ENCODE measurements at places on chromosomes 16 and 17. TPM values are rescaled to one million over a fixed set of nuclear protein-coding genes. Genes with fewer than 3 reads are reported as not detected.

DNA sequence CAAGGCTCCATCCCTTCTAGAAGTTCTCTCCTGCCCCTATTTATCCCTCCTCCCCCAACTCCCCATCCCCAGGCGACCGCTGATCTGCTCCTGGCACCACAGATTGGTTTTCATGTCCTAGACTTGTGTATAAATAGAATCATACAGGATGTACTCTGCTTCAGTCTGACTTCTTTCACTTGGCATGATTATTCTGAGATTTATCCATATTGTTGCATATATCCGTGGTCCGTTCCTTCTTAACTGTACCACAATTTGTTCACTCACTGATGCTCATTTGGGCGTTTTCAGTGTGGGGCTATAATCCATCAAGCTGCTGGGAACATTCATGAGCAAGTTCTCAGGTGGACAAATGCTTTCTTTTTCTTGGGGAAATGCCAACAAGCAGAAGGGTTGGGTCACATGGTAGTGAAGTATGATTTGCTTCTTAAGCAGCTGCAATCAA is 23.9 kb downstream of the PITPNM3 start:
- DNase-seq: no peak

DNA sequence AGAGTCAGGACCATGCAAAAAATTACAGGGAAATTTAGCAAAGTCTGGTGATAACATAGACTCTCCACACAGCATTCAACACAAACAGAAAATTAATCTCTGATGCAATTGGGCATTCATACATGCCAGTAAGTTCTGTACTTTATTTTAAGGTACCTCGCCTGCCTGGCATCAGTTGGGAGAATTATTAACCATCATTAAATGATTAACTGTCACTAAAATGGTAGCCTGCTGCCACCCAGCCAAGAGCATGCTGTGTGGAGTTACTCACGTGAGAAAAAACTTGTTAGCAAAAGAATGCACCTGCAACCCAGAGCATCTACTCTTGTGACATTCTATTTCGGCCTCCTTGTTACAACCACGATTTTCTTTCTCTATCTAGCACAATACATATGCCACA is 117.2 kb downstream of the GRIN2A start:
- DNase-seq: no peak

GRCh38 chr17:9018726-9019125 is 2.6 kb upstream of the NTN1 start:
- no peak for DNase-seq

DNA sequence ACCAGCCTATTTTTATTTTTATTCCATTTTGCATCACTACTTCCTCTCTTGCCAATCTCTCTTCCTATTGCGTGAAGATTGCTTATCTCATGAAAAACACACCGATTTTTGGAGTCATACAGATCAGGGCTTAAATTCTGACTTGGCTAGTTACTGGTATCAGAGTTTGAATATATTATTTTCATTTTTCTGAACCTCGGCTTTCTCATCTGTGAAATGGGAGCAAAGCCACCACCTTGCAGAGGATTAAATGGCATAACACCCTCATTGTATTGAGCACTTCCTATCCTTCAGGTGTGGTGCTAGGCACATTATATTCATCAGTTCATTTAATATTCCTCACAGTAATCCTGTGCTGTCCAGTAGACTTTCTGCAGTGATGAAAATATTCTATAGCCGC is 208.8 kb downstream of the HAPSTR1 start:
- DNase-seq: no peak

GRCh38 chr16:67327743-67328142 is 1.1 kb downstream of the LRRC36 start:
- no peak for DNase-seq

DNA sequence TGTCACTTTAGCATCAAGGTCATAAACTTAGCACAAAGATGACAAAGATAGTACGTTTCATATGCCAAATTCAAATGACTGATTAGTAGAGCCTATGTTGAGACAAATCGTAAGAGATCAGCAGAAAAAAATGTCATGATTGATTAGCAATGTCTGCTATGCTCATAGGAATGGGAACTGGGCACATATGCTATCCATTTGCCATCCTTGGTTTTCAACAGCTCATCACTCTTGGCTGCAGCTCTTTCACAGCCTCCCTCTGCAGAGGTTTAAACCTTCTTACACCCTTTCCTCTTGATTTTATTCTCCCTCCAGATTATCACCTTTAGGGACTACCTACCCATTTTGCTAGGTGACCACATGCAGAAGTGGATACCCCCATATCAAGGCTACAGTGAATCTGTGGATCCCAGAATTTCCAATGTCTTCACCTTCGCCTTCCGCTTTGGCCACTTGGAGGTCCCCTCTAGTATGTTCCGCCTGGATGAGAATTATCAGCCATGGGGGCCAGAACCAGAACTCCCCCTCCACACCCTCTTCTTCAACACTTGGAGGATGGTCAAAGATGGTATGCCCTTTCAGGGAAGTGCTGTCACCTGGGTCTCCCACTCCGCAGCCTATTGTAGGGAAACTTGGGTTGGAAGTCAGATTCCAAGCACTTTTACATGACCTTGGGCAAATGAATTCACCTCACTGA is 16.2 kb downstream of the MPO start:
- no peak for DNase-seq

GRCh38 chr16:48426244-48427141 is 41.3 kb upstream of the SIAH1 start:
- no peak for DNase-seq

GRCh38 chr16:74769586-74770190 is 4.9 kb downstream of the FA2H start:
- DNase-seq: peak; percentile 35

SRCAP gene
- polyA plus RNA-seq: 39.3 TPM

- no peak for DNase-seq
These were observed 5.1 kb downstream of the UBN1 start for GRCh38 chr16:4852221-4852872.

GRCh38 chr17:3985846-3986245 is 21.6 kb upstream of the ATP2A3 start:
- no peak for DNase-seq

ACSM2A gene
- 0.29 TPM for polyA plus RNA-seq

GRCh38 chr17:41537990-41538389 is 9.9 kb upstream of the KRT19 start:
- no peak for DNase-seq

DNA sequence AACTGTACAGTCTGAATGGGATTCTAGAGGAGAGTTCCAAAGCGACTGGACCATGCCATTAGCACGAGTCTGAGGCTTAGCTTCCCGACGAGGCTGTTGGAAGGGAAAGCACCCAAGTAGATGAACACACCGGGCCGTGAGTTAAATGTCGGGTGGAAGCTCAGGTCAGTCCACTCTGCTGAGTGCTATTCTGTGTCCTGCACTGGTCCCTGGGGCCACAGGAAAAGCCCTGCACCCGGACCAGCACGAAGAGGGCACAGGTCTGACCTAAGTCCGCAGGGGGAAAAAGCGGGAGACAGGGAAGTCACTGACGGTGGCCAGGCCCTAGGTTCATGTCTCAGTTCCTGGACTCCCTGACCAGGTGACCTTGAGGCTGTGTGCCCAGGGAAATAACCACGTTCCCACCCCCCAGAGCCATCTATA is 44.1 kb upstream of the RBFOX3 start:
- no peak for DNase-seq

DNA sequence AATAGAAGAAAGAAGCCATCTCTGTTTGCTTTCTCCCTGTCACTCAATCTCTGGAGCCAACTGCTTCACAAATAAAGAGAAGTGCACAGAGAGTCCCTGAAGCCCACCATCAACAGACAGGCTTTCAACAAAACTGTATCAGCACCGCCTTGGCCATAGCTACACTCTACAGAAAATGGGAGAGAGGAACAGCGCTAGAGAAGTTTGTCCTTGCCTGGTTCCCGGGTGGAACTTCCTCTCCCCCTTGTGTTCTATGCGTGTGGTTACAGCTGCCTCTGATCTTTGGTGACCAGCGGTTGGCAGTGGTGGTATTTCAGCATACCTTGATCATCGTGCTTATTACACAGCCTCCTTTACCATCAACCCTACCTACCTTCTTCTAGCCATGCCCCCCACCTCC is 91.4 kb upstream of the CCL2 start:
- no peak for DNase-seq

KRTAP2-1 gene
- polyA plus RNA-seq: not detected

GRCh38 chr16:89038811-89039735 is 54.6 kb upstream of the ACSF3 start:
- DNase-seq: peak; percentile 73

- no peak for DNase-seq
These were observed 211.3 kb downstream of the ENGASE start for GRCh38 chr17:79285973-79286372.

- DNase-seq: no peak
These were observed 205.3 kb downstream of the PHKB start for GRCh38 chr16:47666434-47666833.

DNA sequence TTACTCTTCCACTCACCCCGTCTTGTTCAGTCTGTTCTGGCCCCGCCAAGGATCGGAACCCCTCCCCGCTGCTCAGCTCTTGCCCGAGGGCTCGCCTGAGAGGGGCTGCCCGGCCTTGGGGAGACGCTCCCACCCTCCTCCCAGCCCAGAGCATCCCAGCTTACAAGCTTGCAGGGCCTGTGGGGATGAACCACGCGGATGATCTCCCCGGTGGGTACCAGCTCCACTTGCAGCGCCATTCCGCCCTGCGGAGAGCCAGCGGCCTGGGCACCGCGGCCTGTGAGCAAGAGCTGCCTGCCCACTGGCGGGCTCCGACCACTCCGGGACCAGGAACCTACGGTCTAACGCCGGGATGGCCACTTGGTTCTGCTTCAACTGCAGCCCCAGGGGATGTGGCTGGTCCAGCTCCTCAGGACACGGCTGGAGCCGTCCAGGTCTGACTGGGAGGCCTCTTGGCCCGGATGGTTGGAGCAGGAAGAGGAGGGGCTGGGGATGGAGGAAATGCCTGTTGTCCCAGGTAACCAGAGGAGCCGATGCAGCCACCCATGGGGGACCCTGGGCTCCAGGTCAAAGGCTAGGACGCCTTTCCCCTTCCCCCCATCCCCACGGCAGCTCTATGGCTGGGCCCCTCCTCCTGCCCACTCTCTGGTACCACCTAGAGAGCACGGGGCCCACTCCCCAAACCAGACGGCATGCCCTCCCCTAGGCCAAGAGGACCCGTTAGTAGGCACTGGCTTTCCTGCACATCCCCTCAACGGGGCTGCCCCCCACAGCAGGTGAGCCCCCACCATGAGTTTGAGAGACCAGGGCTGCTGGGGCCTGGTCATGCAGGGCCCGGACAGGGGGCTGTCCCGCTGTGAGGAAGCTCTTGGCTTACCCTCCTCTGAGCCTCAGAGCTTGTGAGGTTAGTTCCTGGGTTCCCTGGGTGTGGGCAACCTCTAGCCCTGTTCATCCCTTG is at the start of gene MYO1C:
TSS of gene MYO1C (minus strand) at position 438 of the 958 bp plus-strand sequence. CDS start at position 239, 199 bp downstream.
- no peak for DNase-seq

ABCA8 gene
- 145 TPM for polyA plus RNA-seq

DNA sequence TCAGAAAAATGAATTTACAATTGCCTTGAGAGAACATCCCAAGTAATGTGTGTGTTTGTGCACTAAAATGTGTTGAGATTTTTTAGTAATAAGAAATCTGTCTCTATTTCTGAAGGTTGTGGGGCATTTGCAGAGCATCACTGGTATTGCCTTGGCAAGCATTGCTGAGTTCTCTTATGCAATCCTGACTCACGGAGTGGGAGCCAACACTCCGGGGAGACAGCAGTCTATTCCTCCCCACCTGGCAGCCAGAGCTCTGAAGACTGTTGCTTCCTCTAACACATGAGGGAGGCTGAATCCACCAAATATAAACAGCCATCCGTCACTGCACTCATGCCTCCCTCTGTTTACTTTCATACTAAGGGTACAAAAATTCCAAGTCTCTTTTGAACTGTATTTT is 10.6 kb downstream of the CNTD1 start:
- no peak for DNase-seq

DNA sequence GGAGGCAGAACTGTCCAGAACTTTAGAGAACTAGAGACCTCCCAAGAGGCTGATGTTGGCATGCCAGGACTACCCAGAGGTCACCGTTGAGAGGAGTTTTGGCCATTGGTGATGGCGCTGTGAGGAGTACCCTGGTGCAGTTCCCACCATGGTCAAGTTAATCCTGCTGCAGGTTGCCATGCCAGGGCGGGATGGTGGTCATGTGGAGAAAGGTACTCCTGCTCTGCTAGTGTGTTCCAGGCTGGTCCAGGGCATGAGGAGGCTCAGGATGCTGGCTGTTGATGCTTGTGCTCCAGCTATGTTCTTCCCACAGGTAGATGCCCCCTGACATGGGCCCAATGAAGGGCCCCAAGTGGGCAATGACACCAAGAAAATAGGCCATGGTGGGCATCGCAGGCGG is 4.1 kb upstream of the PHF12 start:
- no peak for DNase-seq

C16orf89 gene
- polyA plus RNA-seq: 85.6 TPM

GRCh38 chr17:78133179-78133951 is 2.8 kb downstream of the TMC8 start:
- DNase-seq: no peak

GRCh38 chr16:57619606-57620334 is 8.7 kb upstream of the ADGRG1 start:
- no peak for DNase-seq

DNA sequence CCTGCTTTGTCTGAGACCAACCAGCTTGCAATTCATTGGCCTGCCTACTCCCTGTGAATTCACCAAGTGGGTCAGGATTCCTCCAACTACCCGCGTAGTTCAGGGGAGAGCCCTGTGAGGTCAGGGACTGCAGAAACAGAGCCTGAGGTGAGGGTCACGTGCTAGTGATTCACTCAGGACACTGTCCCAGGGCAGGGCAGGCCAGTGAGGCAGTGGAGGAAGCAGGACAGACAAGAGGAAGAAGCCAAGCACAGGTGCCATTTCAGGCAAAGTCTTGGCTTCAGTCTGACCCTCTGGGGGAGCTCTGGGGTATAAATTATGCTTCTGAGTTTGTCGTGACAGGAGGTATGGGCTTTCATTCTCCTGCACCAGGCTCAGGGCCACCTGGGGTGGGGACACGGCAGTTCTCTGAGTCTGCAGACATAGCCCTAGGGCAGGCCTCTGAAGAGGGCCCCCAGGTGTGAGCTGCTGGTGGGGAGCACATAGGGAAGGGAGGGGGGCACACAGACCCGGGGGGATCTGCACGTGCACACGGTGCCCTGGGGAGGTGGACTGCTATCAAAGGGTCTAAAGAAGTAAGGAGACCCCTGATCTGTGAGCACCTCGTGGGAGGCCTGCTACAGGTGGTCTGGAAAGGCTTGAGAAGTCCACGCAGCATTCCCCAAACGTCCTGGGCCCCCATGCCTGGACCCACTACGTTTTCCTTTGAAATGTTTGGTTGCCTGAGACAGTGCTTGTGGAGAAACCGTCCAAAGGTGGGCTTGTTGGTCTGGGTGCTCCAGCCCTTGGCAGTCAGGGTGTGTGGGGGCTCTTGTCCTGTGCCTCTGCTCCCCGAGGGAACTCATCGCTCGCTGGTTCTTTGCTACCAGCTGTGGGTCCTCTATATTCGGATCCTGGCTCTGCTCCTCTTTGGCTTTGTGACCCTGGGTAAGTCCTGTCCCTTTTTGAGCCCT is 46.4 kb downstream of the NKD1 start:
- no peak for DNase-seq

Measured in left lung (tissue), 14 donors.